Muscle of leg (tissue), 16 donors: ENCODE measurements at places on chromosomes 13 and 19. TPM values are rescaled to one million over a fixed set of nuclear protein-coding genes. Genes with fewer than 3 reads are reported as not detected.

ZNF20 gene
- 3.4 TPM for total RNA-seq

MBD3L3 gene
- total RNA-seq, result not detected

KRTDAP gene
- total RNA-seq, result 0.18 TPM

TPTE2 gene
- total RNA-seq, result 0.09 TPM

TMEM161A gene
- 18.5 TPM for total RNA-seq

DNA sequence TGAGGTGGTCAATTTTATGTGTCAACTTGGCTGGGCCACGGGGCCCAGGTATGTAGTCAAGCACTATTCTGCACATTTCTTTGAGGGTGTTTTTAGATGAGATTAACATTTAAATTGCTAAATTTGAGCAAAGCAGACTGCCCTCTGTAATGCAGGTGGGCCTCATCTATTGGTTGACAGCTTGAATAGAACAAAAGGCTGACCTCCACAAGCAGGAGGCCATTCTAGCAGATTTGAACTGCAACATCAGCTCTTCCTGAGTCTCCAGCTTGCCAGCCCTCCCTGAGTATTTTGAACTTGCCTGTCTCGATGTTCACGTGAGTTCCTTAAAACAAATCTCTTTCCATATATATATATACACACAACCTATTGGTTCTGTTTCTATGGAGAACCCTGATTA, 134.8 kb downstream of the DCLK1 start:
- no peak for DNase-seq

GRCh38 chr13:25920931-25921330, 130.9 kb downstream of the SHISA2 start:
- DNase-seq, result no peak

GRCh38 chr19:3982701-3983541, 2.3 kb downstream of the EEF2 start:
- DNase-seq, result peak; percentile 25

- no peak for DNase-seq
These were observed 5.0 kb upstream of the ONECUT3 start for GRCh38 chr19:1748115-1748872.

GRCh38 chr13:114140131-114140905, 7.9 kb upstream of the RASA3 start:
- no peak for DNase-seq

GRCh38 chr19:36196249-36196648, 18.2 kb downstream of the ZNF565 start:
- no peak for DNase-seq

DNA sequence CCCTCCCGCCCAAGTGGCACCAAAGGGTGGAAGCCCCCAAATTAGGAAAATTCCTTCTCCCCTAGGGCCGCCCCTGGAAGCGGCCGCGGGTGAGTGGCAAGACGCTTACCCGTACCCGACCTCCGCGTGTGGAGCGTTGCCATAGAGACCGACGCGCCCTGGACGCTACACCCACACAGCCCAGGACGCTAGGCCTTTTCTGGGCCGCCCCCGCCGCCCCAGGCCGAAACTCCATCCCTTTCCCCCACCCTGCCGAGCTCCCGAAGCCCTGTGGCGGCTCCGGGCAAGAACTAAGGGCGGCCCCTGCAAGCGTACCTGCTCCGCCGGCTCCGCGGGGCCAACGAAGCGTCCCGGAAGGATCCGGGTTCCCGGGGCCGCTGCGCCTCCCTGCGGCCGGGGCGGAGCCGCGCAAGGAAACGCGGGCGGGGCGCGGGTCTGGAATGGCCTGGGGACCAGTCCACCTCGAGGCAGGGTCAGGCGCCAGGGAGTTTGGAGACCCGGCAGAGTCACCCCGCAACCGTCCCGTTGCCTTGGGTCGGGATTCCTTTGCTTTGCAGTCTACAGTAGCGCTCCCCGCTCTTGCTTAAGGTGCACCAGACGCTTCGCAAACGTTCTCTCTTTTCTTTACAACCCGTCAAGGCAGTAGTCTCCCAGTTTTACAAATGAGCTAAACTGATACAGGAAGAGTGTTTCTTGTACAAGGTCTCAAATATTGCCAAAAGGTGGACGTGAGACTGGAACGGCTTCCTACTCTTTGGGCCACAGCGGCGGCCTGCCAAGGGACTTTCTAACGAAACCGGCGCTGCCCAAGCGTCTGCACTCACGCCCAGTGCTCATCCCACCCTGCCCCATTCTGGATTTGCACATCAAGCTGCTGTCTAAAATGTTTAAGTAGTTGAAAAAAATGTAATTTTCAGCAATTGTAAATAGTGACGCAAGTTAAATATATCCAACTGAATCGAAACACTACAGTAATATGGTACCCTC, at the start of gene NEK5:
NEK5 (minus strand) TSS at position 360 of the 987 bp plus-strand sequence. CDS start 1,591 bp downstream, outside the sequence.
- DNase-seq, result peak; percentile 66

GRCh38 chr13:37729876-37730275, 131.3 kb upstream of the POSTN start:
- peak; percentile 54 for DNase-seq

DNA sequence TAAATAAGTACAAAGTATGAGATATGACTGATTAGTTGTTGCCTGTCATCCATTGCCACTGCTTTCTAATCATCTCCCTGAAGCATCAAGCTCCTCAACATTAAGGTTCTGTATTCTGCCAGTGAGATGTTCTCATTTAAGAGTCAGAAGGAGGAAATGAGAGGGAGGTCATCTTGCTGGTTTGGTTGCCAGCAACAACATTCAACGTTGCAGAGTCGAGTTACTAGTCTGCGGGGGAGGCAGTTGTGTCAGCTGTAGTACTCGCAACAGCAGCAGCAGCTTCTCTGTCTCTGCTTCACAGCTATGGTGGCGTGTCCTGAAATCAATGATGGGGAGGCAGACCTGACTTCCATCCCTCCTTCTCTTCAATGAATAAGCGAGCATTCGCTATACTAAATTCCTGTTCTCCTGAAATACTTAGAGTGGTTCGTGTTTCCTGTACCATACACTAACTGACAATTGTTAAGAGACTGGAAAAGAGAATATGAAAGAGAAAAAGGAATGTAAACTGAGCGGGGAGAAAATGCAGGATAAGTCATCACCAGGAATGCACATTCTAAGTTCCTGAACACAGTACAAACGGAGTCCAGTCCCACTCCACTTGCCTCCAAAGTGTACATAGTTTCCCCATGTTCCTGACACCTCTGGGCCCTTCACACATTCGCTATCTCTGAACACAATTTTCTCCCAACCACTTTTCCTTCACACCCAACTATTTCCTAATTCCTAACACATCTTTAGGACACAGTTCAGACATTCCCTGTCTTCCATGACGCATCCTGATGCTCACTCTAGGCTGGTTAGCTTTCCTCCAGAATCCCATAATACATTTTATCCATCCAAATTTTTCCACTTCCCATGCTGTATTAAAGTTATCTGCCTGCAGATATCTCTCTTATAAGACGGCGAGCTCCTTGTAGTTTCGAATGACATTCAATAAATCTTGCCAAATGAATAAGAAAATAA, 263.0 kb downstream of the KLF12 start:
- peak; percentile 53 for DNase-seq
